Suppressor macrophage treated with lipopolysaccharide for 4 hours (primary cell): ENCODE measurements at places on chromosomes 3 and 15.

- peak; percentile 79 for DNase-seq
Observed at GRCh38 chr15:96585484-96586386, 255.2 kb downstream of the NR2F2 start.

GRCh38 chr3:10093678-10094077 lies 14.4 kb downstream of the FANCD2OS start:
- peak; percentile 28 for DNase-seq

DNA sequence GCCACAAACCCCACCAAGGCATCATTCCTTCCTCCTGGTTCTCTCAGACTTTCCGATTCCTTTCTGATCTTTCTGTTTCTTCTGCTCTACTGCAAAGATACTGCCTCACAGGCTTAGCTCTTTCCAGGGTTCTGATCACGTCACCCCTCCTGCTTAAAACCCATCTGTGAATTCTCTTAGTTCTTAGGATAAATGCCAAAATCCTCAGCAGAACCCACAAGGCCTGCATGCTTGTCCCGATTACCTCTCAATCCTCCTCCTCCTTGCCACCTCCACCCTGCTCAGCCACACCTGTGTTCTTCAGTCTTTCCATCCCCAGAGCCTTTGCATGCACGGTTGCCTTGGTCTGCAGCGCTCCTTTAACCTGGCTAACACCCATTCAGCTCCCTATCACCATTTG lies 84.0 kb downstream of the SRGAP3 start:
- DNase-seq, result no peak

GRCh38 chr3:29285471-29286071 lies 4.7 kb downstream of the RBMS3 start:
- DNase-seq, result no peak

GRCh38 chr3:151787626-151788025 lies 26.3 kb upstream of the AADAC start:
- DNase-seq, result no peak

- DNase-seq, result no peak
Observed at GRCh38 chr3:157871838-157872460, 234.3 kb downstream of the SHOX2 start.

DNA sequence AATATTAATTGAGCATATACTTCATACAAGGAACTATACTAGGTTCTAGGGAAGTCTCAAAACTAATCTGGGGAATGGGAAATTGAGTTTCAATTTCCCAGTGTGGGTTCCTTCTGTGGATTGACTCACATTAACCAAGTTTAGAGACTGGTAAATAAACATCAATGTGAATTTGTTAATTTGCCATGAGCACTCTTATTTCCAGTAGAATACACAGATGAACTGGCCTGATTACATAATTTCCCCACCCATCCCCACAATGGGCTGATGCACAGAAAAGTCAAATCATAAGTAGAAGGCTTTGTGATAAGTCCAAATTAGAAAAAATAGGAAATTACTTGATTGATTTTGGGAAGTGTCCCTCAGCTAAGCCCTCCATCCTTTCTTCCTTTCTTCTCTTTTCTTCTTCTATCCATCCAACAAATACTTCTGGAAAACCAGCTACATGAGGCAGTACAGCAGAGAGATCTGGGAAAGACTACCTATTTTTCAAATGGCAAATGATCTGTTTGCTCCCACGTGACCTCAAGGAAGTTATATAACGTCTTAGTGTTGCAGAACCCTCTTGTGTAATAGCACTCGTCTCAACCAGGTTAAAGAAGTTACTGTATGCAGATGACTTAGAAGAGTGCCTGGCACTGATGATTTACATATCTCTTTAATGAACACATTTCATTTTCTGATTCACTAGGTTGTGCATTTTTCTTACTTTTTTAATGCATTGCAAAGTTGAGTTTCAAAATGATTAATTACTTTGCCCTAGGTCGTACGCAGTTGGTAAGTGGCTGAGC lies 312.3 kb downstream of the SV2B start:
- no peak for DNase-seq

DNA sequence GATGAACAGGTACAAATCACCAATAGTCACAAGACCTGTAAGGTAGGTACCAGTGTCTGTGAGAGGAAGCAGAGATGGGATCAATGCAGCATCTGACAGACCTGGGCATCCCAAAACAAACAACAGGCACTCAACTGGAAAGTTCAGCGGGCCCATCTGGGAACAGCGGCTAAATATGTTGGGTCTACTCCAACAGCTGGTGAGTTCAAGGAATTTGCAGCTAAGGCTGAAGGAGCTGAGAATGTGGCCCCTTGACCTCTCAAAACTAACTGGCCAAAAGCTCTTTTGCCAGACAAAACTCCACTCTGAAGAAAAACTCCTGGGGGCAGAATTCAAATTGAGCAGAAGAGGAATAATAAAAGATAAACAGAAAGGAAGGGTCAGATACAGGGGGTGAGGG lies 24.4 kb downstream of the AVEN start:
- DNase-seq, result no peak

DNA sequence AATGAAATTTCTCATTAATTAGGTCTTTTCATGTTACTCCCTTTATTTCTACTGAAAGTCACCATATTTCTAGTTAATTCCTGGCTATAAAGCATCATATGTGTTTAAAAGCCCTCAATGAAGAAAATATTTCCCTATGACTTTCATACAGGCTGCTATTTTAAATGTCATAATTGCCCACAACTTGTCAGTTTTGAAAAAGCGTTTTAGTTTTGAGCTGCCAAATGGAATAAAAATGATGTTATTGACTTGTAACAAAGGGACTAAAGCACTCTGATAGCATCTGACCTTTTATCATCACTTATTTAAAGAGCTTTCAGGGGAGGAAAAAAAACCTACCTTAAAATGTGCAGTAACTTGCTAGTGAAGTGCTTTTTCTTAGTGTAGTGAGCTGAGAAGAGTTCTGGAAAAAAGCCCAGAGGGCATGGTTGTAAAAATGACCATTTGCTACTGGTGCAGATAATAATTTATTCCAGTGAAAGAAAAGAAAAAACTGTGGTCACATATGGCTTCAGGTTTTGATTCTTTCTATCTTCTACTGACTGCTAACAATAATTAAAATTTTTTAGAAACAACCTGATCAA lies 877.2 kb downstream of the CADM2 start:
- DNase-seq, result no peak

DNA sequence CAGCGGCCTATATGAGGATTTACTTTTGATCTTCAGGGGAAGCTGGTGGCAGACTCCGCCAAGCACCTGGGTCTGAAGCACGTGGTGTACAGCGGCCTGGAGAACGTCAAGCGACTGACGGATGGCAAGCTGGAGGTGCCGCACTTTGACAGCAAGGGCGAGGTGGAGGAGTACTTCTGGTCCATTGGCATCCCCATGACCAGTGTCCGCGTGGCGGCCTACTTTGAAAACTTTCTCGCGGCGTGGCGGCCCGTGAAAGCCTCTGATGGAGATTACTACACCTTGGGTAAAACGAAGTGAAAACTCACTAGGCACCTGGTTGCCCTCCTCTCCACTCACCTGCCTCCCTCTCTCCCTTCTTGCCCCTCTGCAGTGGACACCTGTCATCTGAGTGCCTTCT lies 33.8 kb upstream of the TRA2B start:
- no peak for DNase-seq

GRCh38 chr3:183797996-183798395 lies 27.4 kb downstream of the MAP6D1 start:
- no peak for DNase-seq

DNA sequence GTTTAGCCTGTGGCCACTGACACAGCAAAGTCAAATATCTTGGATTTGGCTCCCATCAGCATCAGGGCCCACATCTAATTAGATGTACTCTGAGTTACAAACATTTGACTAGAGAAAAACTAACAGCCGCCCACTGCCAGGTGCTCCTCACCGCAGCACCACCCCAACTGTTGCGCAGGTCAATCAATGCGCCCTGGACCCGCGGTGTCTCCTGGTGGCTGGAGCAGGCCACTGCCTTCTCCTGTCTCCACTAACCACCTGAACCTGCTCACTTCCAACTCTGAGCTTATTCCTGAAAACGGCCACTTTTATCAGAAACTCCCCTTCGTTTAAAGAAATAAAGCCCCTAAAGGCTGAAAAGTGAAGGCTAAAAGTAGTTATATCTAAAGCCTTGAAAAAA lies 4.3 kb downstream of the RIOX2 start:
- DNase-seq, result no peak

GRCh38 chr15:90913398-90913944 lies 10.4 kb downstream of the MAN2A2 start:
- no peak for DNase-seq

DNA sequence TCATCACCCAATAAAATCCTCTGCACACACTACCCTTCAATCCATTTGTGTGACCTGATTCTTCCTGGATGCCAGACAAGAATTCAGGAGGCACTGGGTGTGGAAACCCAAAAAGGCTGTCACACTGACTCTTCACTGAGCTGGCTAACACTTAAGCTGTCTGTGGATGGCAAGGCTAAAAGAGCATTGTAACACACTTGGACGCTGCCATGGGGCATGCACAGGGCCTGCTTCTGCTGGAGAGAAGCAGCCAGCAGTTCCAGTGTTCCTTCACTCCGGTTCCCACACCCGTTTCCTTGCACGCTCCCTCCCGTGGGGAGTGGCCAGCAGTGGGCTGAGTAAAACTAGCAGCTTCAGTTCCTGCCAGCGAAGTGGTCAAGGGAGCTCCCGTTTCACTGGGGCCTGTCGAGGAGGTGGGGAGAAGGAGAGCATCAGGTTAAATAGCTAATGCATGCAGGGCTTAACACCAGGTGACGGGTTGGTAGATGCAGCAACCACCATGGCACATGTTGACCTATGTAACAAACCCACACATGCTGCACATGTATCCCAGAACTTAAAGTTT lies 737.1 kb downstream of the FHIT start:
- no peak for DNase-seq

DNA sequence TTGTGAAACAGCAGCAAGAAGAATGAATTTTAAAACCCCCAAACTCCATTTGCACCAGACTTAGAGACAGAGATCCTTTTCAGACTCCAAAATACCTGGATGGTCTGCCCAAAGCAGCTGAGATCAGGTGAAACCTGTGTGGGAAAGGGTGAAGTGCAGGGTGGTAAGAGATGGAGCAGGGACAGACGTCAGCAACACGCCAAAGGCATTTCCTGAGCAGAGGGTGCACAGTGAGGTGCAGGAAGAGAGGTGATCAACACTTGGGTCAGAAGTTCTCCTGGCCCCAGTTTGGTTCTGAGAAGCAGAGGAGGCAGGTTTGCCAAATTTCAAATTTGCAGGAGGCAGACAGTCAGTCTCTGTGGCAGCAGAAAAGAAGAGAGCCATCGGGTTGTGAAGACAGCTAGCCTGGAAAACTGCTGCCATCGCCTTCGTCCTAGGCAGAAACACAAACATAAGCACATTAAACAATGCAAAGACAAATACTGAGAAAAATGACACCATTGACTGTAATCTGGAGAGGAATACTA lies 9.8 kb downstream of the CCR4 start:
- DNase-seq, result no peak

GRCh38 chr15:99249270-99249841 lies at the start of gene TTC23:
Gene TTC23 (minus strand): TSS chr15:99249581. CDS start chr15:99228712, 20,869 bp downstream.
- peak; percentile 57 for DNase-seq

DNA sequence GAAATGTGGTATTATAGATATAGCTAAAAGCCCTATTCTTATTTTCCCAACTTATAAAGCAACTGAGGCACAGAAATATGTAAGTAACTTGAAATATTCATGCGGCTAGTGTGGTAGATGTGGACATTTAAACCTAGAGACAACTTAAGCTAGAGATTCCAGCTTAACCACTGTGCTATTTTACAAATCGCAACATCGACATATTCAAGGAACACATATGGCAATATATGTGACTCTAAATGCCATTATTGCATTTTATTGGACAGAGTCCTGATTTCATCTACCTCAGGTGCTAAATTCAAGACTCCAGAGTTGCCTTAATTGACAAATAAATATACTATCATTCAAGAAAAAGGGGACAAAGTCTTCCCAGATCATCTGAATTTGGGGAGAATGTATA lies 442.3 kb downstream of the NLGN1 start:
- no peak for DNase-seq

GRCh38 chr3:37579181-37579580 lies 282.5 kb upstream of the CTDSPL start:
- no peak for DNase-seq

DNA sequence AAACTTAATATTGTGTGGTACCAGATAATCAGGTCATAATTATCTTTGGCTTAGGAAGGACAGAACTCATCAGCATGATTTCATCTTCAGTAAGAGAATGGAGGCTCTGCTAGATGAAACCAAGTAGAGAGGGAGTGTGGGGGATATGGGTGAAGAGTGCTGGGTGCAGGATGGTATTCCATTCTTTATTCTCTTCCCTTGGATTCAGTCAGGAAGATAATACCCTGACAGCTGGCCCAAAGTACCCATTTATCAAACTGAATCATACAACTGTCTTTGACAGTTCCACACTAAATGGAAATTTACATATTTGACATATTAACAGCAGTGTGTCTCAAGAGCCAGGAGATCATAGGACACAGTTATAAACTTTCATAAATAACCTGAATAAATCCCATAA lies 44.7 kb downstream of the GOLIM4 start:
- DNase-seq, result no peak

DNA sequence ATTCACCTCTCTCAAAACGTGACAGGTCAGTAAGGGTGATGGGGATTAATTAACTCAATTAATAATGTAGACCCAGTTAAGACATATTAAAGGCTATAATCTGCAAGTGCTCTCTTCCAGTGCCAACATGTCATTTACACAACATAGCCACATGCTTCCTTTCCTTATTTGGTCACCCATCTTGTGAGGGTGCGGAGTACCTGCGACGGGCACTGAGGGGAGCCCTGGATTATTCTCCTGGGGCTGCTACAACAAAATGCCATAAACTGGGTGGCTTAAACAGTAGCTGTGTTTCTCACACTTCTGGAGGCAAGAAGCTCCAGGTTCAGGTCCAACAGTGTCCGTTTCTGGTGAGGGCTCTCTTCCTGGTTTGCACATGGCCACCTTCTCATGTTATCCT lies 157.4 kb upstream of the LRTM1 start:
- DNase-seq, result no peak

GRCh38 chr3:134618478-134619300 lies 32.1 kb downstream of the KY start:
- DNase-seq, result no peak

DNA sequence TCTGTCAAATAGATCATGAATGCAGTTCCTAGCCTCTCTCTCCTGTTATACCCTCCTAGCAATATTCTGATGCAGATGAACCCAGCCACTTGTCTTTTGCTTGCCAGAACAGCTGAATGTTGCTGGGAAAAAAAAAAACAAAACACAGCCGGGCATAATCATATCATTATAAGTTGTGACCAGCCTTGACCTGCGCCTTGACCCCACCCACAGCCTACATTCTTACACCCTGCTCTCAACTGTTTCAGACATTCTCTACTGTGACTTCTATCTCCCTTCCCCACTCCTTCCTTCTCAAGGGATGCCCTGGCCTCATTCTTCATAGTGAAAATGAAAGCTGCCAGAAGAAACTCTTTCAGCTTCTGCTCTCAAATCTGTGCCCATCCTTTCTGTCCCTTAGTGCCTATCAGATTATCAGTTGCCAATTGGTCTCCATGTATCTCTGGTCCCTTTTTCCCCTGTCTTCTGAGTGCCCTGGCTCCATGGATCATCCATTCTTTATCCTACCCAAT lies 389.1 kb upstream of the TPRG1 start:
- peak; percentile 63 for DNase-seq

- DNase-seq, result peak; percentile 51
Observed at GRCh38 chr15:56428821-56429458, 36.0 kb downstream of the MNS1 start.
